ENCODE measurements at places on chromosomes 12 and 14.

- DNase-seq = no peak
These were observed 27.2 kb upstream of the YBX3 start for GRCh38 chr12:10750385-10750727.

- DNase-seq = peak; percentile 61
These were observed 1.2 kb upstream of the WSB2 start for GRCh38 chr12:118061873-118062843.

DNA sequence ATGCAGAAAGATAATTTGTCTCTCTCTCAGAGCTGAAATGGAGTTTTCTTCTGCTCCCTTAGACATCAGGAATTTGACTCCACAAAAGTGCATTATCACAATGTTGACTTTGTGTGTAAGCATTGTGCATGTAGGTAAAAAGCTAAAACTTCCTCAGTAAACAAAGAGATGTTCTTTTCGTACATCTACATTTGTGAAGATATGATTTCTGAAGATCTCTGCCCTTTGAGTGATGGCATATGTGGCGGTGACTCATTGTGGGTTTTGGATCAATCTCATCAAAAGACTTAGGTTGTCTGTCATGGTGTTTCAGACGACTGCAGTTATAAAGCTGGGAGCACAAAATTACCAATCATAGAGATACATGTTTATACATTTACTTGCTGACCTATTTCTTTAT lies 411.4 kb upstream of the LMO3 start:
- no peak for DNase-seq

GRCh38 chr12:42296503-42297109 lies 29.3 kb downstream of the ZCRB1 start:
- DNase-seq = no peak

DNA sequence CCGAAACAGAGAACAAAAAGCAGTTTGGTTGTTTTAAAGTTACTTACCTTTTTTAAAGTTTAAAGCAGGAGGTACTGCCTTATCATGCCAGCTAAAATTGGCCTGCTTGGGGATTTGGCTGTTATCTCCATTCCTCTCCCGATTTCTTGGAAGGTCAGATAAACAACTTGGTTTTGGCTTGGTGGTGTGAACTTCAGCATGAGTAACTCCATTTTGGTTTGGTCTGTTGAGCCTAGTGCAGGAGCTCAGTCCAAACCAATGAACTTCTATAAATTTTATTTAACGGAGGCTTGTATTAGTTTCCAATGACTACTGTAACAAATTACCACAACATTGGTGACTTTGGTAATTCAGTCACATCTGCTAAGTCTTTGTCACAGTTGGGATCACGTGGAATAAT lies 82.3 kb downstream of the PLEKHA5 start:
- no peak for DNase-seq

- DNase-seq = peak; percentile 87
These were observed 31.2 kb downstream of the VEZT start for GRCh38 chr12:95248604-95249360.

GRCh38 chr12:66168410-66168809 lies 1.4 kb downstream of the TMBIM4 start:
- DNase-seq = no peak

- no peak for DNase-seq
These were observed 65.0 kb upstream of the DDHD1 start for GRCh38 chr14:53218161-53218560.

GRCh38 chr14:22753586-22753985 lies 12.9 kb upstream of the OXA1L start:
- DNase-seq = no peak

DNA sequence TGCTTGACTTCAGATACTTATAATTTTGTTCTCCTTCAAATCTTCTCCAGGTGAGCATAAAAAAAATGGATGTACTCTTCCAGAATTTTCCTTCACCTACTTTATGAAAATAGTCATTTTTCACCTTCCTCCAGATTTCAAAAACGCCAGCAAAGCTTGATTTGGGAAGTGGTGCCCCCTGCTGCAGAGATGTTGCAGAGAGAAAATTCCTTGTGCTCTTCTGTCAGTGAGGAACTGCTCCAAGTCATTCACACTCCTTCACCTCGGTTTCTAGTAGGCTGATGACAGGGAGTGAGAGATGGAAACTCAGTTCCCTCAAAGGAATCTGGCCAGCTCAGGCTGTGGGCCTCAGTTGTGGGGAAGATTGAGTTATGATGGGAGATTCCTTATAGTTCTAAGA lies 24.2 kb upstream of the RNASE3 start:
- peak; percentile 4 for DNase-seq

DNA sequence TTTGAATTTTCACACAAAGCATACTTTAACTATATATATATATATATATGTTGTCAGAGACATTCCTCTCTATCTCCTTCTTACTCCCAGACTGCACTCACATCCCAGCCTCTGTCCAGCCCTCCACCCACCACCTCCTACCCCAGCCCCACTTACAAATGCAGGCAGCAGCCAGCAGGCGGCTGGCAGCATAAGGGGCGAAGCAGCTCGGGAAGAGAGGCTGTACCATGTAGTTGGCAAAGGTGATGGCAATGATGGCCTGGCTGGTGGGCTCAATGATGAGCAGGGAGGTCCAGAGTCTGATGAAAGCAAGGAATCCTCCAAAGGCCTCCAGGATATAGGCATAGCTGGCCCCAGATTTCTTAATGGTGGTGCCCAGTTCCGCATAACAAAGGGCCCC lies 2.5 kb downstream of the SLC7A7 start:
- no peak for DNase-seq

DNA sequence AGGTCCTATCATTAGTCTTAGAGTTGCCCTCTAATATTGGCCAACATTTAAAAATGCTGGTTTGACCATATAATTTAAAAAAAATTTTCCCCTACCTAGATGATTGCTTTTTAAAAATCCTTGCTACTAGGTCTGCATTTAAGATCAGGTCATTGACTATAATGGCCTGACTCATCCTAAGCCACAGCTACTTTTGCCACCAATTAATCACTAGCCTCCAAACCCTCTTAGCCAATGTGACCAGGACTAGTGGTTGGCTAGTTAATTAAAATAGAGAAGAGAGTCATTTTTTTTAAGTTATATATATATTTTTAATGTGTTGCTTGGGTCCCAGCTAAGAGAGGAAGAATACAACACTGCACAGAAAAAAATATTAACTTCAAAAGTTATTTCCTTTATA lies 57.5 kb downstream of the SOS2 start:
- DNase-seq = peak; percentile 1

DNA sequence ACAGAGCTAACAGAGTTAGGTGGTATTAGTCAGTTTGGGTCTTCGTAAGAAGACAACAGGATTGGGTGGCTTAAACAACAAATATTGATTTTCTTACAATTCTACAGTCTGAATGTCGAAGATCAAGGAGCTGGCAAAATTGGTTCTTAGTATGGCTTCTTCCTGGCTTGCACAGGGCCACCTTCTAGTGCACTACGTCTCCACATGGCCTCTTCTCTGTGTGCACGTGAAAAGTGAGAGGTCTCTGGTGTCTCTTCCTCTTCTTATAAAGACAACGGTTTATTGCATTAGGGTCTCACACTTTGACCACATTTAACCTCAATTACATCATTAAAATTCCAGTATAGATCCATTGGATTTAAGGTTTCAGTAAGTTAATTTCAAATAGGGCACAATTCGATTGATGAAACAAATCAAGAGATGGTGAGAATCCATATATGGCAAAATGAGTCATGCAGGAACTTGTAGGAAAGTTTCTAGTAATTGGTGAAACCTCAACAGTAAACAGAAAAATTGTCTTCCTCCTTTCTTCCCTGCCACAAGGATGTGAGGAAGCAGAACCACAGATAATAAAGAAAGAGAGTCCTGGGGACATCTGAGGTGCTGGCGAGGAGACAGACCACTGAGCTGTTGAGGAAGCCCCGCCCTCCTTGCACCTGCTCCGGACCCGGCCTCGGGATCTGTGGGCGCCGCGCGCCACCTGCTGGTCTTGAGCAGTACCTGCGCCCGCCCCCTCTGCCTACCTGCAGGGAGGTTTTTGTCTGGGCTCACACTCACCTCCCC lies 846.7 kb downstream of the TMEM121 start:
- DNase-seq = no peak

DNA sequence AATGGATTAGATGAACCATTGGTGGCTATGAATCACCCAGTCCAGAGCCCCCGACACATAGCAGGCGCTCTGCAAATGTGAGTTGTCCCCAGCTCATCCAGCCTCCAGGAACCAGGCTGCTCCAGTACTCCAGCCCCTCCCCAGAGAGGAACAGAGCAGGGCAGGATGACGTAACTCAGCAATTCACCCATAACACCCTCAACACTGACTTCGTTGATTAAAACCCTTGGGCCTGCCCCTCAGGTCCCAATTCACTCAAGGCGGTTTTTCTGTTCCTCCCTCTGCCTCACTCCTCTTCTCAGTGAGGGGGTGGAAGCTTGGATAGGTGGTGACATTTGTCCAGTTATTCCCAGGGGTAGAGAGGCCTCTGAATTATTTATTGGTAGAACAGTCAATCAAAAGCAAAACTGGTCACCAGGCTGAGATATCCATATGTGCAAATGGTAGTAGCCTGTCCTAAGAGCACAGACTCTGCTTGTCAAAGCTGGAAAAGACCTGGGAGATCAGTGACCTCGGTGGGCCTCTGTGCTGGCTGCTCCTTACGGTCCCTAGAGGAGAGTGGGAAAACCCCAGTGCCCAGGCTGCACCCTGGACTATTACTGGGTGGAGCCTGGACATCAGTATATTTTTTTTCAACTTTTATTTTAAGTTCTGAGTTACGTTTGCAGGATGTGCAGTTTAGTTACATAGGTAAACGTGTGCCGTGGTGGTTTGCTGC lies 97.0 kb downstream of the CMKLR1 start:
- DNase-seq = no peak

DNA sequence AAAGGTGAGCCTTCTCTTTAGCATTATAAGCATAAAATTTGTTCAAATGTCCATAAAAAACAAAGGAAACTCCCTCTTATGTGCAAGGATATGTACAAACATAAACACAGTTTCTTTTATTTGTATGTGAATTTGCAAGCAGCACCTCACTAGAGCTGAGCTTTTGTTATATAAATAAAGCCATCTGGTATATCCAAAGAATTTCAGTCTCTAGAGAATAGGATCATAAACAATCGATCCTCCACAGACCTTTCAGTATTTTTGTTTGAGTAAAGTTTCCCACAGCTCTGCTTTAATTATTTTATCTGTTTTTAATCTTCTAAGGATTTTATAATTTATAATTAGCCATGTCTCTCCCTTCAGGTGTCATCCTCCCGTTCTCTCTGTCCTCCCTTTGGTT lies 89.2 kb downstream of the OTOGL start:
- no peak for DNase-seq

DNA sequence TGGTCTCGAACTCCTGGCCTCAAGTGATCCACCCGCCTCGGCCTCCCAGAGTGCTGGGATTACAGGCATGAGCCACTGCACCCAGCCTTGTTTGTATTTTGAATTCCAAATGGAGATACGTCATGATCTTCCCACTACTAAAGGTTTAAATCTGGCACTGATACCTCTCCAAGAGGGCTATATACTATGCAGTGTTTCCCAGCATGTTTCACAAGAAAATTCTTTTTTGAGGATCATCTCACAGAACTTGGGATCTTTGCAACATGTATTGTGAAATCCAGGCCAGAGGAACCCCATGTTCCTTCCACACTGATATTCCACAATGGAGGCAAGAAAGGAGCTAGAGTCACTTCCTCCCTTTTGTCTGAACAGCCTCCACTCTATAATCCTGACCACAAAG lies 112.7 kb downstream of the NT5DC3 start:
- DNase-seq = no peak

DNA sequence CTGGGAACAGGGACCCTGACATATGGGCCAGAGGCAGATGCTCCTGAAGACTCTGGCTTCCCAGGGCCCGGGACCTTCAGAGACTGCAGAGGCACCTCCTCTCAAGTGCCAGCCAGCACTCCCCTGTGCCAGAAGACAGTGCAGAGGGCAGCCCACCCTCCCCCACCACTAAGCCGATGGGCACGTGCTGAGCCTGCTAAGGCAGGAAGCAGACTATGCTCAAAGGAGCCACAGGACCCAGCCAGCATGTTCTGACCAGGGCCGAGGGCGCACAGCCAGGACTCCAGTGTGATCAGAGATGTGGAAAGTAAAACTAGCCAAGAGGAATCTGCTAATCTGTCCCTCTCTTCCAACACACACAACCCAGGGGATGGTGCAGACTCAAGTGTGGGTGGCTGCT lies 29.8 kb downstream of the DIO3 start:
- no peak for DNase-seq

DNA sequence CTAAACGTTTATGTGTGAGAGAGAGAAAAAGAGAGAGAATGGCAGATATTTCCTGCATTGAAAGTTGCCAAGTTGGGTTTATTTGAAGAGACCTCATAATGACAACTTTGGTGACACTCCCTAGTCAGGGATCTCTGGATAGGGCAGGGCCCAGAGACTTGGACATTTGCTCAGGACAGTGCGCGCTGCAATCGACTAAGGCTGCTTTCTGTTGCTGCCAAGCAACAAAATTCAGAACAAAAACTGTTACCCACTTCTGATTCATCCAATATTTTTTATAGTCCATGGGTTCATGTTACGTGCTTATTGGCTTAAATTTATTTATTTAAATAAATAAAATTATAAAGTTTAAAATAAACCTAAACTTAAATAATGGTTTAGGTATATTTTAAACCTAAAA lies 34.2 kb downstream of the PTGER2 start:
- no peak for DNase-seq

DNA sequence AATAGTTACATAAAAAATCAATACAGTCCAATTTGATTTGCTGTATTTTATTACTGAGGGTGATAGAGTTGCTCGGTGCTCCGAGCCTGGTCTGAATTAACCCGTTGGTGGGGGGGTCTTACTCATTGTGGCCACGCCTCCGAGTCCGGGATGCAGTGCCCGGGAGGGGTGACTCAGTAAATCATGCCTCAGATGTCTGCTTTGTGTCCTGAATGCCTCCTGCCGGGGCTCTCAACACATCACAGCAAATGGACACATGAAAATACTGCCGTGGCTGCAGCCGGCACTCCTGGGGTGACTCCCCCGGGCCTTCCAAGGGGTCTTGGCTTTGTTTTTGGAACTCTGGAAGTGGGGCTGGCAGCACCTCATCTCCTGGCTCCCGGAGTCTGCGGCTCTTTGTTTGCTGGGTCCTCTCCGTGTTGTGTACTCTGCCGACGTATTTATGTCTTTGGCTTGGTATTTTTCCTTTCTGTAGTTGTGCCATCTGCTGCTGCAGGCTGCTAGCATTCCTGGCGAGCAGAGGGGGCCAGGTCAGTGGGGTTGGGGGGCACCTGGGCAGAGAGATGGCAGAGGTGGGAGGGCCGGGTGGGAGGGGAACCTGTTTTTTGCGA lies 129.0 kb downstream of the AACS start:
- DNase-seq = peak; percentile 44

GRCh38 chr12:85468356-85469157 lies 188.5 kb downstream of the ALX1 start:
- DNase-seq = peak; percentile 56
